ENCODE measurements at places on chromosomes 2 and 18.
A peak's percentile ranks its signal among the peaks of the same experiment; 100 is the strongest.

- peak; percentile 89 for DNase-seq
Measured at GRCh38 chr2:74025971-74026612, 41.4 kb downstream of the TET3 start.

DNA sequence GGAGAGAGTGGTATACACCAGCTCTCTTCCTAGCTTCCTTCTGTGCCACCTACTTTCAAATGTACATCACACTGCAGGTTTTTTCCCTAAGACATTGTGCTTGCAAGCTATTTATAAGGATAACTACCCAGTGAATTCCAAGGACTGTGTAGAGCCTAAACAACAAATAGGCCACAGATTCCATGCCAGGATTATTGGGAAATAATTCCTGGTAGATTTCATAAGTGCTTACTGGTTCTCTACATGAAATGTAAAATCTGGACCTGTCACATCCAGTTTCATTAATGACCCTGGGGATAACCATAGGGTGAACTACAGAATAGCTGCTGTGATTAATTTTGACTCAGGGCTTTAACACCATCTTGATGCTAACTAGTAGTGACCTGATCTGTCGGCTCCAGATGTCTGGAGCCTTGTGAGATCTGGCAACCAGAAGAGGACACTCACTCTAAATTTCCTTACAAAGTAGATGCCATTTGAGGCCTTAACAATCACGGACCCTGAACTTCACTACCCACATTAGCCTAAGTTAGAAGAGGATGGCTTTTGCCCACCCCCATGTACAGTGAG, 34.3 kb upstream of the LGALSL start:
- no peak for DNase-seq

- DNase-seq: no peak
Measured at GRCh38 chr2:163697429-163697828, 38.4 kb downstream of the FIGN start.

DNA sequence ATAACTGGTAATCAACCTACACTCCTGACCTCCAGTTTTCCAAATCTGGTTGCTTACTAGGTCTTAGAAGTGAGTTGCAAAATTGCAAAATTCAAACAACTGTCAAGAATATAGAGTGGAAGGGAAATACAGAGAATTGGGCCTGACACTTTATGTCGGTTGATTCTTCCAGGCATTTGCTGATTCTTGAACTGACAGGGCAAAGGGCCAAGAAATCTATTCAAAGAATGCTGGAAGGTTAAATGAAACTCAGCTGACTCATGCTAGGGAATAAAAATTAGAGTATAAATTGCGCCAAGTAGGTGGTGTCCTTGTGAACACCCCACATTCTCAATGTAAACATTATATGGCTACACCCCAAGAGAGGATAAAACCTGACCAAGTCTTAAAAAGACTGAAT, 21.5 kb upstream of the ZSCAN30 start:
- no peak for DNase-seq

- DNase-seq: no peak
Measured at GRCh38 chr2:141767051-141767450, 363.8 kb downstream of the LRP1B start.

- DNase-seq: no peak
Measured at GRCh38 chr2:133667085-133667484, 98.8 kb upstream of the NCKAP5 start.
